Colonic mucosa (tissue), 4 donors: ENCODE measurements at places on chromosomes 6 and 20. TPM values are rescaled to one million over a fixed set of nuclear protein-coding genes. Genes with fewer than 3 reads are reported as not detected.

- no peak overlapping the region for H3K27ac ChIP-seq
- no peaks in the 10 kb centered on the region for H3K27me3 ChIP-seq
- no peaks in the 10 kb centered on the region for H3K36me3 ChIP-seq
- H3K4me1 ChIP-seq: no peaks in the 10 kb centered on the region
- DNase-seq: no peak
Observed at GRCh38 chr6:83311231-83311630, 118.1 kb downstream of the RWDD2A start.

DNA sequence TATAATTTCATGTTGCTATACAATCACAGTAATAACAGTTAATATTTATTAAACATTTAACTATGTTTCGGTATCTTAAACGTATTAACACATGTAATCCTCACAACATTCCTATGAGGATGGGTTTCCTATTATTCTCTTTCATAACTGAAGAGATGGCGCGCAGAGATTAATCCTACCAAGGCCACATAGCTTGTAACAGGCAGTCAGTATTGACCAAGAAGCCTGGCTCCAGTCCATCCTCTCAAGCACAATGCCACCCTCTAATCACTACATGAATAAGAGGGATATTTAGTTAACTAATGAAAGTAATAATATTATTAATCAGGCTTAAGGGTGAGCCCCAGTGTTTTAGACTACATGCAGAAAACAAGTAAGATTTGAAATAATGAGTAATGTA lies 149.7 kb upstream of the SIM1 start:
- H3K36me3 ChIP-seq: no peaks in the 10 kb centered on the region
- H3K4me3 ChIP-seq: no peak overlapping the region
- no peak overlapping the region for H3K27ac ChIP-seq
- no peak for DNase-seq
- no peaks in the 10 kb centered on the region for H3K4me1 ChIP-seq

Gene LPIN3
- 46.2 TPM for total RNA-seq

DNA sequence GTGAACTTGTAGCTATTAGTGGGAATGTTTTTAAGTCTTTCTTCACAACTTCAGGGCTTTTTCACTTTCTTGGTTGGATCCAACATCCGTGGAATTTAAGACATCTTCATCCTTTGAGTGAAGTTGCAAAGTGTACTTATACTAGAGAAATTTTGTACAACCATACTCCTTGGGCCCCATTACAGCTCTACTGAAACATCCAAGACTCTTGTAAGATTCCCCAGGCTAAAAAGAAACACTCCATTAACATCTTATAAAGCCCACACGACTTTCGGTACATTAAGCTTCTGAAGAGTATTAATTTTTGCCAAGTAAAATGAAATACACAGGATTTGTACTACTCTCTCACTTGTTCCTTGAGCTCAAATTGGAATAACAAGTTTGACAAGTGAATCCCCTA lies 5.4 kb downstream of the PCNA start:
- H3K36me3 ChIP-seq: no peaks in the 10 kb centered on the region
- no peak overlapping the region for H3K27ac ChIP-seq
- H3K27me3 ChIP-seq: no peaks in the 10 kb centered on the region
- H3K4me1 ChIP-seq: peaks cover 8% of the 10 kb centered on the region
- no peak overlapping the region for H3K4me3 ChIP-seq
- no peak for DNase-seq

DNA sequence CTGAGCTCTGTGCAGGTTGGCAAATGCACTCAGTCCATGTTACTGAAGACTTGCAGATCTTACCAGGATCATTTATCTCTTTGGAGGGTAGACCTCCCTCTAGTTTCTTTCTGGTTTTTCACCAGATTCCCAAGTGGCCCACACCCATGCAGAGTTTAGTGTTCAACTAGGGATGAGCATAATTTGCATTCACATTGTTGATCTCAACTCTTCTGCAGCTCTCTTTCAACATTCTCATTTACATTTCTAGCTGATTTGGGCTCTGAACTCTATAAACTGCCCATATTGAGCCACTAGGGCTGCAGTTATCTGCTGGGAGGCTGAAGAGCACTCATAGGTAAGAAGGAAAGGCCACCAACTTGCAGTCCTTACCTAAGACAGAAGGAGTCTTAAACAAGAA lies 17.9 kb upstream of the HLA-C start:
- H3K36me3 ChIP-seq: no peaks in the 10 kb centered on the region
- H3K4me3 ChIP-seq: no peak overlapping the region
- no peak overlapping the region for H3K27ac ChIP-seq
- H3K27me3 ChIP-seq: no peaks in the 10 kb centered on the region
- no peak for DNase-seq

DNA sequence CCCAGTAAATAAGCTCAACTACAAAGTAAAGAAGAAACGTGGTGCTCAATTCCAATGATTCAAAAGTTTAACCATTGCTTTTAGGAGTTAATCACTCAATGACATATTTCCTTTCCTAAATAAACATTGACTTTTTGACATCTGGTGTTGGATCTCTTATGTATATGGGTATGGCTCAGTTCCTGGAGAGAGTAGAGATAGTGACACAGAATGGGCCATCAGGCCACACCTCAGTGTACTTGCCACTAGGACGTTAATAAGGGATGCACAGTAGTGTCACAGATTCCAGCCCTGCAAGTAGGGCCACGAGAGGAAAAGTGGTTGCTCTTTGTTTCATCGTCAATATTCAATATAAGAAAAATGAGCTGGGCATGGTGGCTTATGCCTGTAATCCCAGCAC lies 48.9 kb upstream of the TXNDC5 start:
- H3K27me3 ChIP-seq: no peaks in the 10 kb centered on the region
- no peaks in the 10 kb centered on the region for H3K36me3 ChIP-seq
- no peak overlapping the region for H3K27ac ChIP-seq
- H3K4me1 ChIP-seq: no peaks in the 10 kb centered on the region

DNA sequence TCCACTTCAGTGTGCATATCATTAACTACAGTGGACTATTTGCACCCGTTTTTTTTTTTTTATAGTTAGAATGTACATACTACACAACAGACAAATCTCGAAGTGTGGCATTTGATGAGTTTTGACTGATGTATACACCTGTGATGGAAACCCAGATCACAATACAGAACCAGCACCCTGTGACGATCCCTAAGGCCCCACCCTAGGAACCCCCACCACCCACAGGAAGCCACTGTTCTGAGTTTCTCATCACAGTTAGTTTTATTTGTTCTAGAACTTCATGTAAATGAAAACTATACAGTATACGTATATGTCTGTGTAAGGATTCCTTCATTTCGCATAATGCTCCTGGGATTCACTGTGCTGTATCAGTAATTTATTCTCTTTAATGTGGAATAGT lies 102.8 kb downstream of the IRF4 start:
- no peaks in the 10 kb centered on the region for H3K4me1 ChIP-seq
- no peak overlapping the region for H3K27ac ChIP-seq
- DNase-seq: no peak
- H3K4me3 ChIP-seq: no peak overlapping the region
- H3K36me3 ChIP-seq: no peaks in the 10 kb centered on the region
- H3K27me3 ChIP-seq: no peaks in the 10 kb centered on the region

Gene PCNA
- 59.0 TPM for total RNA-seq

GRCh38 chr6:34182751-34183531 lies 37.1 kb upstream of the GRM4 start:
- DNase-seq: peak; percentile 27
- no peaks in the 10 kb centered on the region for H3K27me3 ChIP-seq
- no peak overlapping the region for H3K27ac ChIP-seq
- H3K4me1 ChIP-seq: no peaks in the 10 kb centered on the region
- H3K36me3 ChIP-seq: no peaks in the 10 kb centered on the region

Gene VIP
- 1.5 TPM for total RNA-seq

DNA sequence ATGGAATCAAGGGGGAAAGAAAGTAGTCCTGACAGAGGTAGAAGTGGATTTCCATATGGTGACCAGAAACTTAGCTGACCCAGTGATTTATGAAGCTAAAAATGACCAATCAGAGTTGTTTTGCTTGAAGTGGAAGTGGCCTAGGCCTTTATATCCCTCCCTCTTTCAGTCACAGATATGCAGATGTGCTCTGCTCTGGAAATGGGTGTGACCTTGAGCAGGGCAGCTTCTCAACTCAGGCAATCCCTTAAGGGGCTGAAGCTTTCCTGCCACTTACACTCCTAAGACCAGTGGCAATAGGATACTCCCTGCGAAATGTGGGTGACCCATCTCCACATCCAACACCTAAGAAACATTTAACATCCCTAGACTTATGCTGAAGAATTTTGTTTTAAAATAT lies 256.6 kb downstream of the EYS start:
- no peaks in the 10 kb centered on the region for H3K36me3 ChIP-seq
- no peak for DNase-seq
- H3K27me3 ChIP-seq: no peaks in the 10 kb centered on the region
- no peak overlapping the region for H3K27ac ChIP-seq
- no peaks in the 10 kb centered on the region for H3K4me1 ChIP-seq

DNA sequence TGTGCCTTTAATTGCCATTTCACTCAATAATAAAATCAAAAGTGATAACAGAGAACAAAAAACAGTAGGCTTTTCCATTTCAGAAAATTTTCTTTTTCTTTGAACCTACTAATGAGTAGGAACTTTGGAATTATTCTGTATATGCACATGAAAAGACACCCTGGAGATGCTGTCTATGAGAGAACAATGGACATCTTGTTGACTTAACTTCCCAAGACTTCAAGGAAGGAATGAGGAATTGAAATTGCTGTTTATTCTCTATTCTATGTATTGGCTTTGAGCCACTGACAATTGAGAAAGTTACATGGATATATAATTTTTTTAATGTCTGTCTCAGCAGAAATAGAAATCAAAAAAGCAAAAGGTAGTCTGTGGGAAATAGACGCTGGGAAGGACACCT lies 98.6 kb upstream of the PCSK2 start:
- H3K27ac ChIP-seq: no peak overlapping the region
- H3K4me3 ChIP-seq: no peak overlapping the region
- no peak for DNase-seq

DNA sequence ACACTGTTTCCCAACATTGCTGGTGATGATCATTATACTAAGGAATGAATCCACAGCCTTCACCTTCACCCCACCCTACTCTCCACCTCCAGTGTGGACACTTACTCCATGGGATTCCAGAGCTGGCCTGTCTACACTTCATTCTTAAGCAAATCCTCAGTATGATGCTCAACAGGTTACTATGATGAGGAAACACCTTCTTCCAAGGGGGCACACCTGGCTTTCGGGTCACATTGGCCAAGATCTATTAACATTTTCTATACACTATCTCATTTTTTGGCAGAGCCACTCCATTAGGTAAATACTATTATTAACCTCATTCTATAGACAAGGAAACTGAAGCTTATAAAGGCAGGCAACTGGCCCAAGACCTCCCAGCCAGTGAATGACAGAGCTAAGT lies 8.0 kb upstream of the EPPIN start:
- H3K4me3 ChIP-seq: no peak overlapping the region
- H3K4me1 ChIP-seq: peaks cover 8% of the 10 kb centered on the region
- no peaks in the 10 kb centered on the region for H3K36me3 ChIP-seq
- H3K27me3 ChIP-seq: no peaks in the 10 kb centered on the region

Gene ARFGEF3
- total RNA-seq: 23.8 TPM

- H3K27ac ChIP-seq: peak overlapping the region; percentile 85
- peak; percentile 72 for DNase-seq
- H3K27me3 ChIP-seq: no peaks in the 10 kb centered on the region
Observed at GRCh38 chr6:52330470-52330869, 31.5 kb upstream of the PAQR8 start.
